Right lung (tissue), 10 donors: ENCODE measurements at places on chromosomes 2 and 18. TPM values are rescaled to one million over a fixed set of nuclear protein-coding genes. Genes with fewer than 3 reads are reported as not detected.

Gene DCDC2C
- polyA plus RNA-seq, result not detected

Gene GKN2
- 1.8 TPM for polyA plus RNA-seq

Gene MTLN
- polyA plus RNA-seq, result 8.6 TPM

Gene LINC00305
- 0.46 TPM for polyA plus RNA-seq

Gene SH3RF3
- 8.9 TPM for polyA plus RNA-seq

Gene OR6B2
- not detected for polyA plus RNA-seq

Gene CNRIP1
- polyA plus RNA-seq, result 44.8 TPM

Gene ERBB4
- 1.2 TPM for polyA plus RNA-seq

Gene NYAP2
- 0.25 TPM for polyA plus RNA-seq

Gene ABCB11
- polyA plus RNA-seq, result 0.03 TPM

Gene CNDP1
- 0.48 TPM for polyA plus RNA-seq

Gene ICOS
- polyA plus RNA-seq, result 0.15 TPM

Gene ITPRID2
- 67.4 TPM for polyA plus RNA-seq

Gene UGT1A1
- not detected for polyA plus RNA-seq

Gene ACTG2
- 65.1 TPM for polyA plus RNA-seq

Gene MSH6
- polyA plus RNA-seq, result 71.2 TPM

Gene PCARE
- 0.04 TPM for polyA plus RNA-seq

Gene SNTG2
- polyA plus RNA-seq, result 0.54 TPM

Gene MOGAT1
- polyA plus RNA-seq, result not detected

Gene CD8B2
- polyA plus RNA-seq, result 0.37 TPM

Gene KCNE4
- 4.5 TPM for polyA plus RNA-seq

Gene TMEM17
- polyA plus RNA-seq, result 4.8 TPM

Gene CAPN14
- 0.23 TPM for polyA plus RNA-seq

Gene IL1R2
- 0.69 TPM for polyA plus RNA-seq

Gene RIT2
- polyA plus RNA-seq, result not detected

Gene CABYR
- 8.8 TPM for polyA plus RNA-seq

Gene TLX2
- 0.06 TPM for polyA plus RNA-seq

Gene KLHL29
- 2.6 TPM for polyA plus RNA-seq

Gene ROCK1
- polyA plus RNA-seq, result 82.1 TPM

Gene ACVR2A
- polyA plus RNA-seq, result 33.2 TPM

Gene GPR35
- polyA plus RNA-seq, result 1.2 TPM

Gene ADRA2B
- 1.2 TPM for polyA plus RNA-seq

Gene SERPINB12
- not detected for polyA plus RNA-seq

Gene SLC5A7
- polyA plus RNA-seq, result 0.10 TPM

Gene GAREM1
- polyA plus RNA-seq, result 16.1 TPM

Gene B4GALT6
- polyA plus RNA-seq, result 15.5 TPM

Gene DSC2
- polyA plus RNA-seq, result 18.3 TPM

Gene FAM237A
- not detected for polyA plus RNA-seq

Gene NT5DC4
- polyA plus RNA-seq, result not detected
